ENCODE measurements at places on chromosomes 3 and 15. TPM values are rescaled to one million over a fixed set of nuclear protein-coding genes. Genes with fewer than 3 reads are reported as not detected.

- H3K36me3 ChIP-seq: no peaks in the 10 kb centered on the region
- no peaks in the 10 kb centered on the region for H3K4me1 ChIP-seq
- no peak overlapping the region for H3K4me3 ChIP-seq
- no peak overlapping the region for H3K27ac ChIP-seq
- H3K27me3 ChIP-seq: no peaks in the 10 kb centered on the region
Measured at GRCh38 chr3:12991861-12992281, 81.4 kb downstream of the IQSEC1 start.

DNA sequence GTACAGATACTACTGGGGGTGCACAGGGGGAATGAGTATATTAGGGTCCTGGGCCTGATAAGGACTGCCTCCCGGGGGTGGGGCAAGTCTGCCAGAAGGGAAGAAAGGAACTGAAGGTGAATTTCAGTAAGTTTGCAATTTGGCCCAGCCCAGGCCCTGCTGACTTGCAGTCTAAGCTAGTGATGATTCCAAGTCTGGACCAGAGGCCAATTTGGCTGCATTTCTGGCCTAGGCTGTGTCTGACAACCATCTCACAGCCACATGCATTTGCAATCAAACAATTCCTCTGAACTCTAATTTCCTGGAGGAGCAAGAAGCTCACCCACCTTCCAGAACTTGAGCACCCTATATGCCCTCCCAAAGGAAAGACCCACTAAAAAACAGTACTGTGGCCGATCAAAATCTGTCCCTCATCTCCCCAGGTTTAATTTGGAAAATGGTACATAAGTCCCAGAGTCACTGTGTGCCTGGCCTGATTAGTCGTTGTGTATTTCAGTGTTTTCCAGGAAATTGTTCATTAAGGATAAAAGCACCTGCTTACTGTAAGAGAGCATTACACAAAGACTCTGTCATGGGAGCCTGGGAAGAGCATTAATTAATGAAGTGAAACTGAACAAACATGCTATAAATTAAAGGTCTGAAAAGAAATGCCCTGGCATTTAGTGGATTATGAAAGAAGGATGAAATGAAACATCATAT is 114.5 kb downstream of the MEGF11 start:
- no peaks in the 10 kb centered on the region for H3K27me3 ChIP-seq
- no peaks in the 10 kb centered on the region for H3K4me1 ChIP-seq
- H3K36me3 ChIP-seq: no peaks in the 10 kb centered on the region
- no peak for DNase-seq

- no peak overlapping the region for H3K27ac ChIP-seq
- DNase-seq: no peak
- no peaks in the 10 kb centered on the region for H3K36me3 ChIP-seq
- H3K27me3 ChIP-seq: no peaks in the 10 kb centered on the region
- no peaks in the 10 kb centered on the region for H3K4me1 ChIP-seq
Measured at GRCh38 chr3:134998855-134999254, 203.8 kb downstream of the EPHB1 start.

GRCh38 chr3:180680097-180680430 is 775 bp upstream of the CCDC39 start:
- no peaks in the 10 kb centered on the region for H3K36me3 ChIP-seq
- no peak overlapping the region for H3K27ac ChIP-seq
- peak overlapping the region; percentile 45 for H3K4me3 ChIP-seq
- no peaks in the 10 kb centered on the region for H3K27me3 ChIP-seq
- DNase-seq: no peak
- H3K4me1 ChIP-seq: no peaks in the 10 kb centered on the region

GRCh38 chr3:58238830-58239229 is 1.2 kb downstream of the ABHD6 start:
- H3K4me1 ChIP-seq: no peaks in the 10 kb centered on the region
- DNase-seq: no peak
- H3K36me3 ChIP-seq: no peaks in the 10 kb centered on the region
- no peak overlapping the region for H3K4me3 ChIP-seq
- H3K27ac ChIP-seq: no peak overlapping the region

- no peaks in the 10 kb centered on the region for H3K4me1 ChIP-seq
- H3K36me3 ChIP-seq: no peaks in the 10 kb centered on the region
- no peak overlapping the region for H3K27ac ChIP-seq
- H3K27me3 ChIP-seq: no peaks in the 10 kb centered on the region
Measured at GRCh38 chr3:157859541-157859940, 246.7 kb downstream of the SHOX2 start.

DNA sequence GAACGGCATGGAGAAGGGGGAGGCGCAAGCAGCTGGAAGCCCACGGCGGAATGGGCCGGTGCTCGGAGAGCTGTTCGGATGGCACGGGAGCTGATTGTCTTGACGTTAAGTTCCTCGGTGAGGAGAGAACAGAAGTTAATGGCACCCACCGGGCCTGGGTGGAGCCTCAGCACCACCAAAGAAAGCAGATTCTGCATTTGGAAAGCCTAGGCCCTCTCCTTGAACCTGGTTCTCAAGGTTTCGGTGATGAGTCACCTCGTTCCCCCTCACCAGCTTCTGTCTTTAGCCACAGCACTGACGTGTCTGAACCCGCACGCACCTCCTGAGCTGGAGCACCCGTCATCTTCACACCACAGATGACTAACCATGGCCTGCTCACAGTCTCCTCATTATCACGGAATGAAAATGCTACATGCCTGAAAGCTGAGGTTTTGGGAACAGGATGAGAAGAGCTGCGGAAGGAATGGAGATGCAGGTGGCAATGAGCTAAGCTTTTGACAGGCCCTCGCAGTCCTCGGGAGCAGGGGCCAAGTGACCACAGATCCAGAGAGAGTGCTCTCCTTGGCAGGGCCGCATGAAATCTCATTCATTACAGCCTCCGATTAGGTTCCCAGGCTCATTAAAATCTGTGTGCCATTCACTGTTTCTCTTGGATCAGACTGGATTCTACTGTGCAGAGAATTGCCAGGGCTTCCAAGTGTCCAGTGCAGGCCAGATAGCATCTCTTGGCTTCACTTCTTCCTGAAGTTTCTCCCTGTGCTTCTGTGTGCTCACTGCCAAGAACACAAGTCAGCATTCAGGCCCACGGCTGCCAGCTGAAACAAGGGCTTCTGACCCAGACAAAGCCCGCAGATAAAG is 96.3 kb upstream of the DLG1 start:
- DNase-seq: peak; percentile 70
- no peak overlapping the region for H3K27ac ChIP-seq
- no peaks in the 10 kb centered on the region for H3K36me3 ChIP-seq
- no peaks in the 10 kb centered on the region for H3K4me1 ChIP-seq
- no peaks in the 10 kb centered on the region for H3K27me3 ChIP-seq

DNA sequence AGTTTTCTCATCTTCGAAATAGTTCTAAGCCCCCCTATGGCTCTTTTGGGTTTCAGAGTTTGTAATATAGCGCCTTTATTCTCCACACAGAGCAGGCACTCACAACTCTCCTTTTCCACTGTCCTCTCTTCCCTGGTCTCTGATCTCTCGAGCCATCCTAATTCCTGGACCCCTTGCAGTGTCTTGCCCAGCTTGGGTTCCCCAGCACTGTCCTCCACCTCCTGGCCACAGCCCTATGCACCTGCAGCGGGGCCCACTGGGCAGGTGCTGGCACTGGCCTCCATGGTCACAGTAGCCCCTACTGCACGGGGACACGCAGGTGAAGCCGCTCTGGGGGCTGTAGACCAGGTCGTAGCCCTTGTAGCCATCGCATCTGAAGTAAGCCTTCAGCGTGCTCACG is 27.9 kb downstream of the MUC20 start:
- DNase-seq: peak; percentile 60
- H3K27me3 ChIP-seq: no peaks in the 10 kb centered on the region
- no peaks in the 10 kb centered on the region for H3K36me3 ChIP-seq
- no peak overlapping the region for H3K27ac ChIP-seq

- H3K36me3 ChIP-seq: no peaks in the 10 kb centered on the region
- no peaks in the 10 kb centered on the region for H3K27me3 ChIP-seq
- DNase-seq: no peak
- H3K4me1 ChIP-seq: no peaks in the 10 kb centered on the region
- peak overlapping the region; percentile 21 for H3K27ac ChIP-seq
Measured at GRCh38 chr3:107904536-107905066, 186.2 kb downstream of the CD47 start.

The TNNC1 gene
- 2.6 TPM for total RNA-seq

The PLCD1 gene
- total RNA-seq: 53.8 TPM

The GJD2 gene
- 0.13 TPM for total RNA-seq

All from aorta (tissue), 5 donors.